ENCODE measurements at places on chromosomes 16 and 17. TPM values are rescaled to one million over a fixed set of nuclear protein-coding genes. Genes with fewer than 3 reads are reported as not detected.

Gene KRT33B
- total RNA-seq = not detected

Gene NACA2
- total RNA-seq = not detected

Gene TEKT1
- not detected for total RNA-seq

Gene KRT39
- total RNA-seq = not detected

Gene MYH3
- 4.9 TPM for total RNA-seq
